Foreskin melanocyte (primary cell): ENCODE measurements at places on chromosomes 5 and 9.
A peak's percentile ranks its signal among the peaks of the same experiment; 100 is the strongest.

DNA sequence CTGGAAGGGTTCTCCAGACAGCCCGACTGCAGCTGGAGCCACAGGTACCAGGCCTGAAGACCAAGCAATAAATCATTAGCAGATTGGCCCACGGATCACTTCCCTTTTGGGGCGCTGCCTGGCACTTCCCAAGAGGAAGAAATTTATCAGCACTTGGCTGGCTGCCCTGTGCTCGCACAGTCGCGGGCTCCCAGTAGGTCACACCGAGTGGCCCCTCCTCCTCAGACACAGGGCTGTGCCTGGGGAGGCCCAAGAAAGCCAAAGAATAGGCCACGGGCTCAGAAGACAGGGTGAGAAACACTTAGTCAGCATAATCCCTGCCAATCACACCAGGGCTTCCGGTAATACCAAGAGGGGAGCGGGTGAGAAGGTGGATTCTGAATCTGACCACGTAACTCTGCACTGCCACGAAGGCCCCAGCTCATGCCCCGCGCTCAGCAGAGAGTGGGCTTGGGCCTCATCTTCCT lies 115.7 kb upstream of the MSX2 start:
- no peak for DNase-seq

DNA sequence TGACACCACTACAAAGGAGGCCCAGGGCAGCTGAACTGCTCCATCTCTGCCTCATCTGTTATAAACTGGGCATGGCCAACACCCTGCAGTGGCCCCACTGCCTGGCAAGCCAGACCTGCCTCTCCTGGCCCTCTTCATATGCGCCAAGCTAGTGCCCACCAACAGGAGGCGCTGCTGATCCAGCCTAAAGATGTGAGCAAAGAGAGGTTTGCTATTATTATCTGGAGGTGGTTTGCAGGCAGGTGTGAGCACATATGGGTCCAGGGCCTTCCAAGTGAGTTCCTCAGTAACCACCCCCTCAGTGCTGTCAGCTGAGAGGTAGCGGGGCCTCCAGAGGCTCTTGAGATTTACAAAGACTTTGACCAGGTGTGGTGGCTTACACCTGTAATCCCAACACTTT lies 232.2 kb downstream of the SYK start:
- DNase-seq = no peak

DNA sequence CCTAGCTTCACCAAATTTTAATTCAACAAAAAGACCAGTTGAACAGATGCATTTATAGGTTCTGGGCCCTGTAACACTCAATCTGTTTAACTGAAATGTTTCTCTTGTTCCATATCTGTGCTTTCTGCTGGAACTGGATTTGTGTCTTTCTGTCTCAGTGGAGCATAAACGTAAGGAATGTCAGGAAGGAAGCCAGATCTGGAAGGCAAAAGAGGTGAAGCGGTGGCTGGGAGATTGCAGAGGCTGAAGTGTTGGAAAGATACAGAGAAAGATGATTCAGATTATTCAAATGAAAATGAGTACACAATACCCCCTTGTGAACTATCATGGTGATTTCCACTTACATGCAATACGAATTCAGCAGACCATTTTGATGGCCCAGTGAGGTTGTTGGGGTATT lies 406.8 kb downstream of the BRINP1 start:
- no peak for DNase-seq

DNA sequence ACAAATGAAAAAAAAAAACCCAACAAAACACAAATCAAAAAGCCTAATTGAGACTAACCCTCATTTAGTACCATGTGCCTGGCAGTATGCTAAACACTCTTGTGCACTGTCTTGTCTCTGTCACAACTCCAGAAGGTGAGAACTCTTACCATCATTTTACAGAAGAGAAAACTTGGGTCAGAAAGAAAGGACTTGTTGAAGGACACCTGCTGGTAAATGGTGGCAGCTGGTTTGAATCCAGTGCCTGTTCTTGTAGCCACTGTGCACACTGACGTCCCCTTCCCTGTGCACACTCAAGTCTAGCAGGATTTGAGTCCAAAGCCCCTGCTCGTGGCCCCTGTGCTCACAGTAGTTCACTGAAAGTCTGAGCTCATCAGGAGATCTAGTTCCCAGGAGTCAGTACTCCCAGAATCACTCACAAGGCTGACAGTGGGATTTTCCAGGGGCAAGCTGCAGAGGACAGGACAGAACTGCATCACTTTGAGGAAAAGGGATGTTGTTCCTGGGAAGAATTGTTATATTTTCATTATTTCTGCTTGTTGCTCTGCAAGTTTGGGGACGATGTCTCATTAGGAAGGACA lies 43.0 kb upstream of the HSD17B4 start:
- no peak for DNase-seq

DNA sequence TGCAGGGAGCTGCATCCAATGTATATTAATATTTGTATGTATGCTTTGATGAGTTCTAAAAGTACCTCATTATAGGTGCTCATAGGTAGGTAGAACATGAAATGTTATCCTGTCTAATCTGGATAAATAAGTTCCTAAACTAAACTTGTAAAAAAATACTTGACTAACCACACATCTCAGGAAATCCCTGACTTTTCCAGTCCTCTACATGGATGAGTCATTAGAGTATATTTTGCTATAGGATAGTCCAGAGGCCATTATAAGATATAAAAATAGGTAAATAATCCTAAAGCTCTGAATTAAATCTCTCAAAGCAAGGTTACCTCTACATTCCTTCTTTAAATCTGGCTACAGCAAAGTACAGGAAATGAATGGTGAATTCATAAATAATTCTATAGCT lies 404.3 kb downstream of the RAB3C start:
- DNase-seq = no peak

- DNase-seq = no peak
These were observed 302.0 kb upstream of the DMAC1 start for GRCh38 chr9:8101607-8102006.

DNA sequence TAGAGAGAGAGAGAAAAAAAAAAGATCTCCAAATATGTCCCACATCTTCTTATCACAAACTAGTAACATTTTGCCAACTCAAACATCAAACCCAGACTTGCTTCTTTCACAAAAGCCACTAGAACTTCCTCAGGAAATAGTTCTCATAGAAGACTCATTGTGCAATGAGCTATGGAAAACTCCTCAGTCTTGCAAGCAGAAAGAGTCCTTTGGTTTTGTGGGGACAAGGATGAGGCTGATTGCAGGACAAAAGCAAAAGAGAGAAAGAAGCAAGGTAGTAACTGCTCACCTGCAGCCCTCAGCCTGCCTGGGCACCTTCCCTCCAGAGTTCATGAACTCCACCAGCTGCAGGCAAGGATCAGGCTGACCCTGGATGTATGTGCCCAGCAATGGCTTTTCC lies 399.0 kb downstream of the IRX1 start:
- no peak for DNase-seq

DNA sequence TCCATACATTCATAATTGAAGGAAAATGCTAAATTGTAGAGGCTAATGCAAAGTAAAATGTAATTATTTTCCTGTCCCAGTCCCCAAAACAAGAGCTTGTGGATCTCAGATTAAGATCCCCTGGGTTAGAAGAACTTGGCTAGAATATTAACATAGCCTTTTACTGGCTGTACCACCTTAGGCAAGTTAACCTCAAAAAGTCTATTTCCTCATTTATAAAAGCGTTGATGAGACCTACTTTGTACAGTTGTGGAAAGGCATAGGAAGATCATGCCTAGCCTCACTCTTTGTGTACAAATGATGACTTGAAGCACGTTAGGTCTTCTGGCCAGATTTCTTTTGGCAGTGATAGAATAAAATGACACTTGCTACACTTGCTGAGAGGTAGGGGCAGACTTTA lies 97.2 kb downstream of the F2RL2 start:
- DNase-seq = no peak

DNA sequence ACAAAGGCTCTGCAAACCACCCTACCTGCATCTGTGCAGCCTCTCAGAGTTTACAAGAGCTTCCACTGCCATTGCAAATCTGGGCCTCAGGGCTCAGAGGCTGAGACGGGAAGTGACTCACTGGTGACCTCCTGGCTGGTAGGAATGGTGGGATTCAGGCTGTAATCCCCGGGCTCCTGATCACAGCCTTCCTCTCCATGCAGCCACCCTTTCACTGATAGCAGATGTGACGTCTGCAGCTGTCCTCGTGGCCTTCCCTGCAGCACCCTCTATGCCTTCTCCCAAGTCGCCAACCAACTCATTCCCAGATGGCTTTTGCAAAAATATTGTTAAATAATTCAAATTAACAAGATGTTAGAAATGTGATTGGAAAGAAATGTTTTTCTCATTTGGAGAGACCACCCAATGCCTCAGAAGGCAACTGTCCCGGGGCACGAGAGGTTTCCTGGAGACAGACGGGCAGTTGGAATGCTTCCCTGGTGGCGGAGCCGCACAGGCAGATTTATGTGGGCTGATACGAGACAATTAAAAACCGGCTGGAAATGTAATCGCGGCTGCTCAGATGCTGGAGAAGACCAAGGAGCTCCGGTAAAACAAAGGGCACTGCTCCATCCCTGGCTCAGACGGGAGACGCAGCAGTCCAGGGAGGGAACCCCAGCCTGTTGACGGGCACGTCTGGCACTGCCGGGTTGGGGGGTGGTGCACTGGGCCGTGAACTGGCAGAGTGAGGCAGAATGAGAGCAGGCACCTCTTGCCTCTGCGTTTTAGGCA lies 34.4 kb upstream of the SLC25A51 start:
- DNase-seq = peak; percentile 23

DNA sequence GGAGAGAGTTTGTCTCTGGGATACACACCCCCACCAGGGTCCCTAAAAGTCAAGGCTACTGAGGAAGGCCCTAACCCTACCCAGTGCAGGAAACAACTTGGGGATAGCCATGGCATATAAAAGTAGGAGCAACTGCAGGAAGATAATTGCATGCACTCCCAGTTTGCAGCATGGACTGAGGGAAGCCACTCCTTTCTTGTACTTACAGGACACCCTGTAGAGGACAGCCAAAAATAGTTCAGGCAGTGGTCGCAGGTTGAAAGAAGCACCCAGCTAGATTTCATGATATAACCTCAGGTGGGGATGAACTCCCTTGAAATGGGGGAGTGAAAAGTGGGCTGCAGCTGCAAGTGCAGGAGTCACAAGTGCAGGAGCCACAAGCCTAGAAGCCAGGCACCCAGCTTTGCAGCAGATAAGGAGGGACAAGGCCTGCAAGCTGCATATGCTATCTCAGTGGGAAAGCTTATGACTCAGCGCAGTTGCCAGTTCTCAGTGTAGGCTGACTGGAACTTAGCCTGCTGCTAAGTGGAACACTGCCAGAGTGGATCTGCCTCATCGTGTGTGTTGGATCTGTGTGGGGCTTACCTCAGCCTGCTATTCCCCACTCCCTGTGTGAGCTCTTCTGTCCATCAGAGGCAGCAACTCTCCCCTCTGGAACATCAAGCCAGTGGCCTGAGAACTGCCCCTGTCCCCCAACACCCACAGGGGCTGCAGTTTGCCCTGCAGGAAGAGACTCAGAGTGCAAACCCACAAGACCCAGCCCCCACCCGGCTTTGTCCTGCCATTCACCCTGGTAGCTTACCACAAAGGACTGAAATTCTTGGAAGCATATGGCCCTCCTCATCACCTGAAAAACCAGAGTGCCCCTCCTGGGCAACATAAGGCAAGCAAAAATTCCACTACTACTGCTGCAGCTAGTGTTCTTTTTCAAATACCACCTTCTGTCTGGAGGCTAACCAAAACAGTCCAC lies 42.7 kb downstream of the CYLC2 start:
- no peak for DNase-seq

DNA sequence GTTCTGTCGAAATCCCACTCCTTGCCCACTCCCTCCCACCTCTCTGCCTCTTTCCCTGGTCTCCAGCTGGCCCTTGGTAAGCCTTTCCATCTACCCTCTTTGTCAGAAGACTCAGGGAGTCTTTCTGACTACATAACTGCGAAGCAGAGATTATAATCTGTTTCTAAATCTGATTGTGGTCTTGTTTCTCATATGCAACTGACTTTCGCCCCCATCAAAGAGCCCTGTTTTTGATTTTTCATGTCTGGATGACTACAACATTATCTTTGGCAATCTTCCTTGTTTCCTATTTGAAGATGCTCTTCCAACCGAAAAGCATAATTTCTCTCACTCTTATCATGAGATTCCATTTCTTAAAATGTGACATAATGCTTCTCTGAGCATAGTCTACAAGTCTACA lies 218.2 kb upstream of the ADAMTSL1 start:
- DNase-seq = no peak

GRCh38 chr9:74800226-74800625 lies 87.5 kb downstream of the TRPM6 start:
- DNase-seq = no peak

- DNase-seq = no peak
These were observed 148.3 kb upstream of the RUSC2 start for GRCh38 chr9:35341585-35341984.

- DNase-seq = no peak
These were observed 22.5 kb downstream of the MSANTD3 start for GRCh38 chr9:100449420-100449819.

DNA sequence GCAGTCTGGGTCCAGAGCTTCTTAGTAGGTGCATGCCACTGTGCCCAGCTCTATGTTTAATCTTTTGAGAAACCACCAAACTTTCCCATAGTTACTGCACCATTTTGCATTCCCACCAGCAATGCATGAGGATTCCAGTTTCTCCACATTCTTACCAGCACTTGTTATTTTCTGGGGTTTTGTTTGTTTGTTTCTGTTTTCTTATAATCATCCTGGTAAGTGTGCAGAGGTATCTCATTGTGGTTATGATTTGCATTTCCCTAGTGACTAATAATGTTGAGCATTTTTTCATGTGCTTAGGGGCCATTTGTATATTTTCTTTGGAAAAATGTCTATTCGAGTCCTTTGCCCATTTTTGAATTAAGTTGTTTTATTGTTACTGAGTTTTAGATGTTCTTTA lies 11.4 kb downstream of the FOXE1 start:
- DNase-seq = no peak

DNA sequence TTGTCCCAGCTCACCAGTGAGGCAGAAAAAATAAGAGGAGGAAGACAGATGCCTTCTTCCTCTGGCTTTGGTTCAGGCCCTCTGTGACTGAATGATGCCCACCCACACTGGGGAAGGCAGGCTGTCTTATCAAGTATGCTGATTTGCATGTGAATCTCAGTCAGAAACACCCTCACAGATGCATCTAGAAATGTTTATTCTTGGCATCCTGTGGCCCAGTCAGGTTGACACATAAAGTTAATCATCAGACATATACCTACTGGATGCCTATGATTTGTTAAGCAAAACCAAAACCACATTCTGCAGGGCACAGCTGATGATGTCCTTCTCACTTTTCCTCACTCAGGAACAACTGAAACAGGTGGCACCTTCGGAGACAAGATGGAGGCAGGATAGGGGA lies 243.4 kb upstream of the KCNN2 start:
- no peak for DNase-seq

GRCh38 chr5:140106101-140106500 lies 7.8 kb upstream of the PURA start:
- DNase-seq = no peak

DNA sequence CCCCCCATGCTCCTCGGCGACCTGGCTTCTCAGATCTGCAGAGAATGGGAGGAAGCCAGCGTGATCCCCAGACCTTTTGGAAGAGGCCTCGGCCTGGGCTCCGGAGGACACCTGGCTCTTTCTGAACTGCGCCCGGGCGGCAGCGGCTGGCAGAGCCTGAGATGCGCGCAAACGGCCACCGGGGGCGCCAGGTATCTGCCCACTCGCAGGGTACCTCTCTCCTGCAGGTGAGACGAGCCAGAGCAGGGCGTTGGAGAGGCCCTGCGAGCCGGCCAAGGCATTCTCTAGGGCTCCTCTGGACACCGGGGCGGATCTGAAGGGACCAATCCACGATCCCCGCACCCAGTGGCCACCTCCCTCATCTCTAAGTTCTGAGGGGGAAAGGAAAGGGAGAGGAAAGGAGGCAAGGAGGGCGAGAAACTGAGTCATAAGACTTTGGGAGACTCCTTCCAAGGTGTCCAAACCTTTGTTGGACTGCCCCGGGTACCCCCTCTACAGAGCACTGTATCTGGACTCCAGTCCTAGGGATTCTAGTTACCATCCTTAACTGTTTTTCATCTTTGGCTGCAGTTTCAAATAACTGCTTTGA lies 55.0 kb upstream of the SLC46A2 start:
- DNase-seq = no peak
